ENCODE measurements at places on chromosomes 3 and 15.

DNA sequence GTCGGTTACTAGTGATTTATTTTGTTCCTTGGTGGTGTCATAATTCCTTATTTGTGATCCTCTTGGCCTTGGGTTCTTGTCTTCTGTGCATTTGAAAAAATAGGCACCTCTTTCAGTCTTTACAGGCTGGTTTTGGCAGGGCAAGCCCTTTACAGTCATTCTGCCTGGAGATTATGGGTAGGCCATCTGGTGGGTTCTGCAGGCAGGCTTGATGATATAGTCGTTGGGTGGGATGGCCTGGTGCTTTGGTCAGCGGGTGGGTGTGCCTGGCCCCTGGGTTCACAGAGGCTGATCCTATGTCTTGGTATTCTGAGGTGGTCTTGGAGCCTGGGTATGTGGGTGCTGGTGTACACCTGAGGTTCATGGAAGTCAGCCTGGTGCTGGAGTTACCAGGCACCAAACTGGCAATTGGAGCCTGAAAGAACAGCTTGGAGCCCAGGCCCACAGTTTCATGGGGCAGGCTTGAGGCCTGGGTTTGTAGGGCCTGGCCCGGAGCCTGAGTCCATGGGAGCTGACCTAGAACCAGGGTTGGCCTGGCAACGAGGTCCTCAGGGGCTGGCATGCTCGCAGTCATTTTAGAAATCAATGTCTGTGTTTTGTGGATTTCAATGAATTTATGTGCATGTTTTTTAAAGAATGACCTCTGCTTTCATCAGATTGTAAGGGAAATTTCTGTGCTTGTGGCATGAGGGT is 63.3 kb downstream of the DOCK3 start:
- DNase-seq: no peak

GRCh38 chr3:149529099-149529498 is 54.6 kb downstream of the TM4SF4 start:
- no peak for DNase-seq

GRCh38 chr3:183545708-183546107 is 9.8 kb downstream of the KLHL6 start:
- DNase-seq: no peak

GRCh38 chr15:90188914-90189748 is 12.0 kb upstream of the SEMA4B start:
- DNase-seq: no peak

GRCh38 chr3:45628746-45629145 is 34.2 kb downstream of the LIMD1 start:
- no peak for DNase-seq

DNA sequence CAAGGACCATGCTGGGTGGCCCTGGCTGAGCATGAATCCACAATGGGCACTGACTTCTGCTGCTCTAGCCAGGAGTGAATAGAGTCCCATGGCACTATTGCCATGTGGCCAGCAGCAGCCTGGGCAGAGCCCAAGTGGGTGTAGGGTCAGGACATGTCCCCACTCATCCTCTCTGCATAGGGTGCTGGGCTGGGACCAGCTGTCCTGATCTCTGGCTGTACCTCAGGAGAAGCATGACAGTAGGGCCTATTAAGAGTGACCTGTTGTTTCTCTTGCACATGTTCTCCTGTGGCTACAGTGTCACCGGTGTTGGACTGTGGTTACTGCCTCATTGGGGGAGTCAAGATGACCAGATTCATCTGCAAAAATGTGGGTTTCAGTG is 46.9 kb downstream of the DLEC1 start:
- DNase-seq: no peak

- peak; percentile 78 for DNase-seq
These were observed 654 bp downstream of the PIK3CA start for GRCh38 chr3:179148616-179149405.

GRCh38 chr3:15796331-15796730 is 1.4 kb downstream of the ANKRD28 start:
- no peak for DNase-seq

DNA sequence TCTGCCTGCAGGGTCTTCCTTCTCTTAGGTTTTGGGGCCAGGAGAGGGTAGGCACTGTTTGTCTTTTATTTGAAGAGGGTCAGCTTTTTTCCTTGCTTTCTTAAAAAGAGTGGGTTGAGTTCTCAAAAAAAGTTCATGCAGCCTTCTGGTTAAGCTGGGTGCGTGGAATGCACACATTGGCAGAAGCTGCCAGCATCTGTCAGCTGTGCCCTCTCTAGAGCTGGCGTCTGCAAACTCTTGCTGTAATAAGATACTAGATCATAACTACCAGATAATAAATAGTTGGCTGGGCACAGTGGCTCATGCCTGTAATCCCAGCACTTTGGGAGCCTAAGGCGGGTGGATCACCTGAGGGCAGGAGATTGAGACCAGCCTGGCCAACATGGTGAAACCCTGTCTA is 373.4 kb downstream of the OCA2 start:
- DNase-seq: no peak

GRCh38 chr15:69524814-69525213 is 72.2 kb downstream of the RPLP1 start:
- no peak for DNase-seq

GRCh38 chr3:143035466-143036211 is 34.3 kb downstream of the U2SURP start:
- no peak for DNase-seq

GRCh38 chr3:144324076-144324475 is 352.5 kb downstream of the DIPK2A start:
- no peak for DNase-seq

DNA sequence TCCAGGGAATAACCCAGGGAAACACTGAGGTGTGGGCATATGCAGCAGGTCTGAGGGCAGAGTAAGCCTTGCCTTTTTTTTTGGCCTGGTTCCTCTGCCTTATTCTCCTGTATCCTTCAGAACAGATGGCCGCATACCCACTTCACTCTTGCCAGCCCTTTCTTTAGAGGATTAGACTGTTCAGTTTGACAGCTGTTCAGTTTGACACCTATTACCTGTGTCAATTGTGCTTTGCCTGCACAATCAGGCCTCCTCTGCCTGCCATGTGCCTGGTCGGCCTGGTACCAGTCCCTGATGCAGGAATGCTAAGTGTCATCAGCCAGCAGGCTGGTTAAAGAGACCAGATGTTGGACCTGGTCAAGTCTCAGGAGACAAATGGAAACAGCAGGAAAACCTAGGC is 22.3 kb downstream of the TM6SF1 start:
- DNase-seq: no peak

DNA sequence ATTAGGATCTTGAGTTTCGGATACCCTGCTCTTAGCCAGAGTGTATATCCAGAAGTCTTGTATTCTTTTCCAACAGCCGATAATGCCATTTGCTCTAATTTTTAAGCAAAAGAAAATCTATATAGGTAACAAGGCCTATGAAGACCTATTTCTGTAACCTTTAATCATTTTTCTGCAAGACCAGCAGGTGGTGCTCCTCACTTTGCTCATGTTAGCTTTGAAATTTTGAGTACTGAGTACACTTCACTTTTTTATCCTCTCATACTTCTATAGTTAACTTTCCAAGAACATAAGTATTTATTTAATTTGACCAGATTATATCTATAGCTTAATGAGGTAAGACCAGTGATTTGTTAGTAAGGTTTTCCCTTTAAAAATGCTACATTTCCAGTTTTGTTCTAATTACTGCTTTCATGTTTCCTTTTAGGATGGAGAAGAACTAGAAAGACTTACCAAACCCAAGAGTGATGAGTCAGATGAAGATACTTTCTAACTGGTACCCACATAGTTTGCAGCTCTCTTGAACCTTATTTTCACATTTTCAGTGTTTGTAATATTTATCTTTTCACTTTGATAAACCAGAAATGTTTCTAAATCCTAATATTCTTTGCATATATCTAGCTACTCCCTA is 20.5 kb downstream of the SLC35A5 start:
- DNase-seq: no peak

DNA sequence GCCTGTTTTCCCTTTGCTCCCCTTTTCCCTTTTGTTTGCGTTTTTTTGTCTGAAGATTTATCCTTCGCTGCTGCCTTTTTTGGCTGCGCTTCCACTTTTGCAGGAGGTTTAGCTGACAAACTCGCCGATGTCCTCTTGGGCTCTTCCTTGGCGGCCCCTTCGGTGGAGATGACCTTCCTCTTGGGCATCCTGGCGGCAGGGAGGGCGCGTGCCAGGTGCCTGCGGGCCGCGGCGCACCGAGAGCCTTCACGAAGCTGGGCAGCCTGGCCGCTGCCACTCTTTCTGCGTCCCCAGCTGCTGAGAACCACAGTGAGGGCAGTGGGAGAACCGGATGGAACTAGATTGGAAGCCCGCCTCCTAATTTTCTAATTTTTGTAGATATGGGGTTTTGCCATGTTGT is 197.1 kb upstream of the C2CD4B start:
- no peak for DNase-seq

GRCh38 chr3:27637346-27637995 is 84.7 kb downstream of the EOMES start:
- no peak for DNase-seq

DNA sequence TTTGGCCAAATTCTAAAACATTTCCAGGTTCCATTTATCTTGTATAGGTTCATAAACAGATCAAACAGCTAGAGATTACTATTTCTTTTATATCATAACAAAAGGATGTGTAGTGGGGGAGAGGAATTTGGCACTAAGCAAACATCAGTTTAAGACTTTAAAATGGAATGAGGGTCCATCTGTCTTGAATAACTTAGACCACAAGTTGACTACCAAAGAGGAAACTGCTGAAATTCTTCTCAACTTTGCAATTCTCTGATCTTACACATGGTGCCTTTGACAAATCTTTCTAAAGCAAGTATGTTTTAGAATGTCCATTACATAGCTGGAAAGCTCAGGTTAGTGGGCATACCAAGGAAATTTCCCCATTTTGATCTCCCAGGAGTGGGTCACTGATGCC is 140.5 kb upstream of the ADAMTS9 start:
- DNase-seq: no peak

- no peak for DNase-seq
These were observed 10.3 kb upstream of the LMAN1L start for GRCh38 chr15:74802290-74802689.

GRCh38 chr15:94239474-94239873 is 8.1 kb downstream of the MCTP2 start:
- DNase-seq: no peak

DNA sequence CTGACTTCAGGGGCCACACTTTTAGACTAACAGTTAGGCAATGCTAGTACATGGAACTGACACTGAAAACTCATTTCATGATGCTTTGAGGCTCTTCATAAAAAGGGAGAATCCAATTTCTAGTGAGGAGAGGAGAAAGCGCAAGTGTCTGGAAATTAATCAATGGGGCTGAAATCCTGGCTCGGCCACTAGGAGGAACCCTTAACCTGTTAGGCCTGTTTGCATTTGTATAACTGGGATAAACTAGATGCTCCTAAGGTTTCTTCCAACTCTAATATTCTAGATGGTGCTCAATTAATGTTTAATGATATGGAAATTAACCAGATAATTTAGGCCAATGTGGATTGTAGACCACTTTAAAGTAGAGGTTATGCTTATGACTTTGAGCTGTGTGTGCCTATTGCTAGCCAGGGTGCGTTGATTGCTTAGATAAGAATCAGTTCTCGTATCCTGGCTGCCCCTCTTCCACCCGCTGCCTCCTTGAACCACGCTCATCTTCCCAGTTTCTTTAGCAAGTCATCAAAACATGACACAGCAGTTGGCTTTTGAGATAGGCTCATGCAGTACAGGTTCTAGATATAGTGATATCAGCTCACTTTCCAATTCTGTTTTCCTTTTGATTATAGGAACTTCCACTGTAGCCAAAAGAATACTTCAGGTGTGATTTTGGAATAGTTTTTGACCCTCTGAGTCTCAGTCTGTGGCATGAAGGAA is 16.8 kb upstream of the CRBN start:
- no peak for DNase-seq

DNA sequence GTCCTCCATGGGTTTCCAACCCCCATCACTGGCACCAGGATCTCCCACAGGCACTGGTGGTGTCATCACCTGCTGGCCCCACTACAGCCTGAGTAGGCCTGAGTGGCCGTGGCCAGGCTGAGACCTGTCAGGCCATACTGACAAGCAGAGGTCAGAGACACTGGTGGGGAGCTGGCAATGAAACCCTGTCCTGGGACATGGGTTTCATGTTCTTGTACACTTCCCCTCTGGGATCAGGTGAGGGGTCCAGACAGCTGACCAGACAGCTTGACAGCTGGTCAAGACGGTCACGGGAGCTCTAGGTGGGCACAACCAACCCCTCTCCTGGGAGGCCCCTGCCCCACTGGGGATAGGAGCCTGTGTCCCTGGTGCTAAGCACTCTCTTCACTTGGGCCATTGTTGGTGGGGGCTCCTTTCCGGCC is 13.1 kb downstream of the ZBTB47 start:
- no peak for DNase-seq

DNA sequence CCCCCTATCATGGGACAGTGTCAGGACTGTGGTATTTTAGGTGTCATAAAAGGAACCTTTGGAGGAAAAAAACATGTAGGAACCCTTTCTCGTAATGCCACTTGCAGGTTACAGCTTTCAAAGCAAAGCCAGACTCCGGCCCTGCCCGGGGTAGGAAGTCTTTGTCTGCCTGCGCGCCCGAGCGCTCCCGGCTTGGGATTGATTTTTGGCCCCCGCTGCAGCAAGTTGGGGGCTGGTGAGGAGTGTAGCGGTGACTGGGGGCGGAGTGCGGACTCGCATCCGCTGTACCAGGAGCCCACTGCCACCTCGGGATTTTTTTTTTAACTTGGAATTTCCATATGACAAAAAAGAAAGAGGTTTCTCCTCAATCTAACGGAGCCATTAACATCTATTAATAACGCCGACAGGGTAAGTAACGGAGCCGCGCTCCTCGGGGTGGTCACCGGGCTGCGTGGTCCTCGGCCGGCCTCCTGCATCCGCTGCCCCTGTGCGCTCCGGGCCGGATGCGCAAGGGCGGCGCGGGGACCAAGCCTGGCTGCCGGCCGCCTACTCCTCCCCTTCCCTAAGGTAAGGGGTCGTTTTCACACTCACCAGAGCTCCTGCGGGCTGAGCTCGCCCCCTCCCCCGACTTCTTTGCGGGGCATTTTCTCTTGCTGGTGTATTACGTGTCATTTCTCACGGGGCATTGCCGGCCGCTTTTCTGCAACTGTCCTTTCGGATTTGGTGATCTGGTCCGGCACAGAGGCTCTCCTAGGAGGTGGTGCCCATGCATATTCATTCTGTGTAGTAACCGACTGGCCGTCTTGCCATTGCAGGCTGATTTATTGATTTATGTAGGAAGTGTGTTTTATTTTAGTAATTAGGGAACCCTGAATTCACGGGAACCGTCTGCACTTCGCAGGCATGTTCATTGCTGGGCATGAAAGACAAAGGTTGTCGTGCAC is 219.8 kb upstream of the TOPAZ1 start:
- no peak for DNase-seq

GRCh38 chr15:85592148-85592547 is 202.6 kb downstream of the KLHL25 start:
- DNase-seq: no peak

- no peak for DNase-seq
These were observed 3.7 kb upstream of the B3GALNT1 start for GRCh38 chr3:161108840-161109239.

GRCh38 chr15:37819191-37819590 is 115.2 kb upstream of the TMCO5A start:
- DNase-seq: no peak

All from left forelimb (tissue), 1 donor.